ENCODE measurements at places on chromosomes 5 and 9. TPM values are rescaled to one million over a fixed set of nuclear protein-coding genes. Genes with fewer than 3 reads are reported as not detected.

Gene PRELID1
- 69.4 TPM for total RNA-seq

Gene SCAMP1
- total RNA-seq, result 66.8 TPM

Gene RXFP3
- total RNA-seq, result not detected

Gene PCDHGA8
- total RNA-seq, result 1.3 TPM

Gene ZDHHC12
- 47.3 TPM for total RNA-seq

Gene PLAC8L1
- total RNA-seq, result not detected

Gene ZFP2
- total RNA-seq, result 1.0 TPM

Gene SPINK7
- total RNA-seq, result 37.3 TPM

Gene HACD4
- 7.9 TPM for total RNA-seq

Gene LHX3
- not detected for total RNA-seq

Gene PRSS3
- 3.1 TPM for total RNA-seq

Gene RFK
- total RNA-seq, result 39.3 TPM

Gene SOX30
- total RNA-seq, result not detected

Gene ZNF300
- 6.3 TPM for total RNA-seq

Gene TMEM252
- not detected for total RNA-seq

Gene OBP2A
- total RNA-seq, result not detected

Gene CCDC69
- total RNA-seq, result 5.6 TPM

Gene NR2F1
- total RNA-seq, result not detected

Gene INSL4
- total RNA-seq, result not detected

Gene TMED7
- total RNA-seq, result 93.0 TPM

Gene ISL1
- 1.6 TPM for total RNA-seq

Gene SARDH
- total RNA-seq, result not detected

Gene CBY3
- total RNA-seq, result not detected

Gene CYLC2
- total RNA-seq, result not detected

Gene KCTD16
- total RNA-seq, result 0.34 TPM

Gene PIP5K1B
- 1.9 TPM for total RNA-seq

Gene CEP78
- 11.5 TPM for total RNA-seq

Gene LCN1
- total RNA-seq, result not detected

Gene SPATA31D4
- total RNA-seq, result not detected

Gene IL5
- total RNA-seq, result not detected

Gene ZNF79
- 13.0 TPM for total RNA-seq

Gene ADRA1B
- total RNA-seq, result not detected

Gene NMUR2
- total RNA-seq, result not detected

Gene PCDHA10
- total RNA-seq, result 1.6 TPM

Gene GPR150
- total RNA-seq, result 0.21 TPM

Gene SLF1
- 3.6 TPM for total RNA-seq

Gene PCDHA1
- total RNA-seq, result under 0.01 TPM

Gene PCDHB10
- under 0.01 TPM for total RNA-seq

Gene CNTNAP3B
- total RNA-seq, result 9.9 TPM

Gene LSM11
- 3.8 TPM for total RNA-seq

Gene CCDC171
- 2.3 TPM for total RNA-seq

Gene ZNF354C
- 3.4 TPM for total RNA-seq

Gene PTGR1
- total RNA-seq, result 57.2 TPM

Gene BARX1
- total RNA-seq, result not detected

Gene RAD1
- total RNA-seq, result 18.8 TPM

Gene CAVIN4
- total RNA-seq, result 0.43 TPM

Gene SPINK6
- total RNA-seq, result not detected

Gene ACTBL2
- total RNA-seq, result not detected

Gene LCNL1
- total RNA-seq, result not detected

Gene CCNO
- total RNA-seq, result 1.6 TPM

Gene OR1J1
- not detected for total RNA-seq

Measured in nasal cavity respiratory epithelium epithelial cell of viscerocranial mucosa (primary cell).